ENCODE measurements at places on chromosomes 6 and 20. TPM values are rescaled to one million over a fixed set of nuclear protein-coding genes. Genes with fewer than 3 reads are reported as not detected.

ZC2HC1B gene
- total RNA-seq: not detected

CLPSL2 gene
- total RNA-seq: 0.53 TPM

TAAR8 gene
- total RNA-seq: not detected

SEMG1 gene
- total RNA-seq: not detected

BHLHE23 gene
- total RNA-seq: not detected

ZSWIM1 gene
- total RNA-seq: 4.9 TPM

All from A549 treated with AZD2906 at 1 μM for 4 hours (cell line).